ENCODE measurements at places on chromosomes 4 and X.

- DNase-seq, result no peak
These were observed 213.5 kb upstream of the GIMD1 start for GRCh38 chr4:106582103-106582502.

- DNase-seq, result no peak
These were observed 93.5 kb downstream of the RLIM start for GRCh38 chrX:74520896-74521295.

DNA sequence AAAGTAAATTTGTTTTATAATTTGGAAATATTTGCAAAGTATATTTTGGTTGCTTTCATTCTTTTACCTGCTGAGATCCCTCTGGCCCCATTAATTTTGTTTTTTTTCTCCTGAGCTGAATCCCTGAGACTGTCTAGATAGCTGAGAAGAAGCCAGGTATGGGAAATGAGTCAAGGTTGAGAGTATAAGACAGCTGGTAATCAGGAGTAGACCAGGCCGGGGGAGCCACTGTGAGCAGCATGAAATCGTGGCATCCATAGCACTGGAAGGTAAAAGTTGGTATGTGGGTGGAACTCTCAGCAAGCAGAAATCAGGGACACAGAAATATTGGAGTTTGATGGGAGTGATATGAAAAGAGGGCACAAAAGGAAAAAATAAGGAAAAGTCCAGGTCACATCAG lies 164.5 kb downstream of the FHIP1A start:
- no peak for DNase-seq

- no peak for DNase-seq
These were observed 5.4 kb downstream of the HTRA3 start for GRCh38 chr4:8274765-8275547.

DNA sequence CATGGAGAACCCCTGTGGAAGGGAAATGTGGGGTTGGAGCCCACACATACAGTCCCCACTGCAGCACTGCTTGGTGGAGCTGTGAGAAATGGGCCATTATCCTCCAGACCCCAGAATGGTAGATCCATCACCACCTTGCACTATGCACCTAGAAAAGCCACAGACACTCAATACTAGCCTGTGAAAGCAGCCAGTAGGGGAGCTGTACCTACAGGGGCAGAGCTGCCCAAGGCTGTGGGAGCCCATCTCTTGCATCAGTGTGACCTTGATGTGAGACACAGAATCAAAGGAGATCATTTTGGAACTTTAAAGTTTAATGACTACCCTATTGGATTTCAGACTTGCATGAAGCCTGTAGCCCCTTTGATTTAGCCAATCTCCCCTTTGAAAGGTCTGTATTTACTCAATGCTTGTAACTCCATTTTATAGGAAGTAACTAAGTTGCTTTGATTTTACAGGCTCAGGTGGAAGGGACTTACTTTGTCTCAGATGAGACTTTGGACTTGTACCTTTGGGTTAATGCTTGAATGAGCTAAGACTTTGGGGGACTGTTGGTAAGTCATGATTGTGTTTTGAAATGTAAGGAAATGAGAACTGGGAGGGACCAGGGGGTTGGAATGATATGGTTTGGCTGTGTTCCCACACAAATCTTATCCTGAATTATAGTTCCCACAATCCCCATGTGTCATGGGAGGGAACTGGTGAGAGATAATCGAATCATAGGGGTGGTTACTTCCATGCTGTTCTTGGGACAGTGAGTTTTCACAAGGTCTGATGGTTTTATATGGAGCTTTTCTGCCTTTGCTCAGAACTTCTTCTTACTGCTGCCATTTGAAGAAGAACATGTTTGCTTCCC lies 352.6 kb downstream of the INPP4B start:
- DNase-seq, result no peak

DNA sequence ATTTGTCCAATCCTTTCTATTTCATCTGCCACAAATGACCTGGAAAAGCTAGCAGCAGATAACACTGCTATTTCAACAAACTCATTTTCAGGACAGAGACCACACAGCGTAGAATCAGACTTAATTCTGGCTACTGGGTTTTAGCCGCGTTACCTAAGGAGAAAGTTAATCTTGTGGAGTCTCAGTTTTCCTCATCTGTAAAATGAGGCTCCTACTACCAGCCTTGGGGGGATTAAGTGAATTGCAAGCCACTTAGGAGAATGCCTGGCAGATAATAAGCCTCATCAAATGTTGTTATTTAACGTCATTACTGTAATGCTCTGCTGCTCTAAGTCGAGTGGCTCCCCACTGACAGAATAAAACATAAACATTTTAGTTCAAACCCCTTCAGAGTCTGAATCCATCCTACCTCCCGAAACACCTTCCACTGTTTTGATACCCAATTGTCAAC lies 1.4 kb downstream of the CCNI start:
- DNase-seq, result no peak

DNA sequence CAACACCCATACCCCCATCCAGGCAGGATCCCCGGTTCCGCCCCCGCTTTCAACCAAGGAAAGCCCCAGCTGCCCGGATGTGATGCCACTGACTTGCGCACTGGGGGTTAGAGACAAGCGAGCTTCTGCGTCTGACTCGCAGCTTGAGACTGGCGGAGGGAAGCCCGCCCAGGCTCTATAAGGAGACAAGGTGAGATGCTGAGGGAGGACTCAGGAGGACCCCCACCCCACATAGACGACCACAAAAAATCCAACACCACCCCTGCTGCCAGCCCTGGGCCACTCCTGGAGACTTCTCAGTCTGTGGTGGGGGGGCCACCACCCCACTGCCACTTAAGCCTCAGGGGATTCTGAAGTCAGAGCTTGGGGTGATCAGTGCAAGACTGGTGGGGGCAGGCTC lies at the start of gene MAGEA4:
TSS of gene MAGEA4 (plus strand) at position 110 of the 400 bp plus-strand sequence. CDS start 10,776 bp downstream, outside the sequence.
- no peak for DNase-seq

DNA sequence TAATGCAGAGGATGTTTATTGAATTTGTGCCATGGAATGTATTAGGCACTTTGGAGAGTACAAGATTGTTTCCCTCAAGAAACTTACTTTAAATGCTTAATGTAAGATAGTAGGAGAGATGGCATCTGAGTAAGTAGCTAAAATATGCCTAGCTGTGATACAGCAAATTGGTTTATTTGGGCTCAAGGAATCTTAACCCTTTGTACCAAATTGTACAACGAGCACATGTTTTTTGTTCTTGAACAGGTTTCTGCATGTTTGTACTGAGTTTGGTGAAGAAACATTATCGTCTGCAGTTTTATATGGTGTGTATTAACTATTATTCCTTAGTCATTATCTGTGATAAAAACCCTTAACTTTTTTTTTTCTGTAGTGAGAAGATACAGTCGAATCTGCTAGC lies 48.6 kb downstream of the CDS1 start:
- DNase-seq, result no peak

GRCh38 chr4:31083456-31083855 lies 363.3 kb downstream of the PCDH7 start:
- no peak for DNase-seq

DNA sequence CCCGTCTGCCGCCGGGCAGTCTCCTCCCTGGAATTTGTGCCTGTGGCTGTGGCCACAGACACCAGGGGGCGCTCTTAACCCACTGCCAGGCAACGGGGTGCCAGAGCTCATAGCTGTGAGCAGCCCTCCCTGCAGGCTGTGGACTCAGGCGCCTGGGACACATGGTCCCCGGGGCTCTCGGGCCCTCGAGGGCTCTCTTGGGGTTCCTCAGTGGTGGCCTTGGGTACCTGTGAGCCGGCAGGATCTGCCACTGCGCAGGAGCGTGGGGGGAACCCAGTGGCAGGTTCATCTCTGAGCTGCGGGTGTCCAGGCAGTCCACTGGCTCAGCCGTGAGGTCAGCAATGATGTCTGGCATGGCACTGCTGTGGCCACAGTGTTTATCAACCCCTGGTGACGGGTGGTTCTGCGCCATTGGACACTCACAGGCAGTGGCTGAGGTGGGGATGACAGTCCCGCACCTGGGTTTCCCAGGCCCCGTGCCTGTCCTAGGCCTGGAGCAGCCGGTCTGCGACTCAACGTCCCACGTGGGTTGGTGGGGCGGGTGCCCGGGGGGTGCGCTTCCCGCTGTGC lies 37.2 kb downstream of the PCGF3 start:
- DNase-seq, result no peak

- no peak for DNase-seq
These were observed 19.4 kb downstream of the DLG3 start for GRCh38 chrX:70464051-70464450.

Data from NCI-H1417 treated with DMSO at 0.1 percent for 48 hours (cell line).